ENCODE measurements at places on chromosomes 16 and 17. TPM values are rescaled to one million over a fixed set of nuclear protein-coding genes. Genes with fewer than 3 reads are reported as not detected.

GRCh38 chr17:13541032-13541480, 60.7 kb downstream of the HS3ST3A1 start:
- no peak for DNase-seq

DNA sequence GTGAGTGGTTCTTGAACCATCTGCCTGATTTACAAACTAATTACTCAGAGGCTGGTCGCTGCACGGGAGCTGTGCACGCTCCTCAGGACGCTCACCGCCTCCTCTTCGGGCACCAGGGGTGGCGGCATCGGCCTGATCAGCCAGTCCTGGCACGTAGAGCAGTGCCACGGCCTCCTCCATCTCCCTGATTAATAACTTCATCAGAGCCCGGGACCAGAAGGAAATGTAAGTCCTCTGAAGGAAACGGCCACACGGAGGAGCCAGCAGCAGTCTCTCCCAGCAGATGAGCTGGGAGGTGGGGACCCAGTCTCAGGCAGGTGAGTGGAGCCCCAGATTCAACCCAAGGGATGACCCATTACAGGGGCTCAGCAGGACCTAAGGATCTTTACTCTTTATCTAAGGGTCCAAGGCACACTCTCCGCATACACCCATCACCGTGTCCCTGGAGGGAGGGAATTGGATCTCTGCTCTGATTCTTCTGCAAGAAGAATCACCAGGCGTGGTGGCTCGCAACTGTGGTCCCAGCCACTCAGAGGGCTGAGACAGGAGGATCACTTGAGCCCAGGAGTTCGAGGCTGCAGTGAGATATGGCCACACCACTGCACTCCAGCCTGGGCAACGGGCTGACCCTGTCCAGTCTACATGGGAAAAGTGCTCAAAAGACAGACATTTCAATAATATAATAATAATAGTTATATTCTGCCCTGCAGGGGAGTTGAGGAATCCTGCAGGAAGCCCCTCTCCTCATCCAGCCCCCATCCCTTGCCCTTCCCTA, 366.5 kb downstream of the SEC14L1 start:
- no peak for DNase-seq

- DNase-seq, result no peak
These were observed 190.2 kb downstream of the PRKCA start for GRCh38 chr17:66492561-66493005.

- no peak for DNase-seq
These were observed 637 bp upstream of the CLN3 start for GRCh38 chr16:28492511-28492910.

DNA sequence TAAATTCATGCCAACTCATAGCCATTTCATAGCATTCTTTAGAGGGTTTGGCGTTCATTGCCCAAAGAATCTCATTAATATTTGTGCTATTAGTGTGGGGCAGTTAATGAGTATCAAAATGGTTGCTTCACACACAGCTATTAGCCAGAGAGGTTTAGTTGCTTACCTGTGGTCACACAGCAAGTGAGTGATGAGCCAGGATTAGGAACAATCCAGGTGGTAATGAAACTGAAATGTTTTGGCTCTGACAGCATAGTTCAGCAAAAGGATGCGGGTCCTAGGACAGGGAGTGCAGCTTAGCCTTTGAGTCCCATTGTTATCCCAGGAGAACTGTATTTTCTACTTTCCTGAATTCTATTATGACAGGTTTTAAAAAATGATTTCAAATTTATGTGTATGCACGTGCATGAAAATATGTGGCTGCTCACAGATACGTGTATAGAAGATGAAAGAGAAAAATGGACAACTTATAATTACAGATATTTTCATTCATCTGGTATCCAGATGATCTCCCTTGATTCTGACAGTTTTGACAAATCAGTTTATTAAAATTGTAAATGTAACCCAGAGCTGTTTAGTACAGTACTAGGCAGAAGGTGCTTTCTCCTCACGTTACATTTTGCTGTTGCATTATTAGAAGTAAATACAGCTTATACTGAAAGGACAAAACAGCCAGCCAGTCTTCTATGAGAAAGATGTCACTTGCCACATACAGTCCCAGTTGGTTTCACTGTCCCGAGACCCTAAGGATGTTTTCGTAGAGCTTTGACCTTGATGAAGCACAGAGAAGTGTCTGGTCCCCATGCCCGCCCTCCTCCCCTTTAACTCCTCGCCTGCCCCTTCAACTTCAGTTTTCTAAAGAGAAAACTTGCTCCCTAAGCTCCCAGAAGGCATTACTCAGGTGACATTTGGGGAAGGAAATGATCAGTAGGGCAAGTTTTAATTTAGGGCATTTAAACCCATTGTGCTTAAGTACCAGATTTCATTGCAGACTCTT, 99.8 kb upstream of the TBX2 start:
- no peak for DNase-seq

The WNK4 gene
- 0.15 TPM for total RNA-seq

GRCh38 chr16:11639925-11640899, 28.0 kb upstream of the SNN start:
- DNase-seq, result no peak

The TBC1D3C gene
- 0.21 TPM for total RNA-seq

The EME2 gene
- total RNA-seq, result 15.3 TPM

- DNase-seq, result no peak
These were observed 226.6 kb downstream of the PHKB start for GRCh38 chr16:47687694-47688093.

The CYGB gene
- total RNA-seq, result not detected

GRCh38 chr16:65500007-65500406, 378.1 kb upstream of the CDH11 start:
- DNase-seq, result no peak

- no peak for DNase-seq
These were observed 7.1 kb downstream of the BTBD17 start for GRCh38 chr17:74354561-74354960.

DNA sequence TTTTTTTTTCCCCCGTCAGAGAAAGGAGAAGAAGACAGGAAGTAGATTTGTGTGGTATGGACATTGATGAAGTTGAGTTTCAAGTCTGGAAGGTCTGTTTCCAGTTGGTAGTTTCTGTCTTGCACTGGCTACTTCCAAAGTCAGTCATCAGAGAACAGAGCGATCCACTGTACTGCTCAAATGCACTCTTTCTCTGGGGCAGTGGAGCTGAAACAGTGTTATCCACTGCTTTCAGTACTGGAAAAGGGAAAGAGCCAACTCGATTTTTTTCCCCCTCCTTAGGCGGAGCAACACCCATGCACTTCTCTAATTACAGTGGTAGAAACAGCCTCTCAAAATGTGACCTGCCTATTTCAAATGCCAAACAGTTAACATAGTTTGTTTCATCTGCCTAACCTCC, 7.4 kb downstream of the PRKCA start:
- DNase-seq, result no peak

GRCh38 chr17:35046740-35047283, 16.7 kb downstream of the RFFL start:
- DNase-seq, result peak; percentile 82

DNA sequence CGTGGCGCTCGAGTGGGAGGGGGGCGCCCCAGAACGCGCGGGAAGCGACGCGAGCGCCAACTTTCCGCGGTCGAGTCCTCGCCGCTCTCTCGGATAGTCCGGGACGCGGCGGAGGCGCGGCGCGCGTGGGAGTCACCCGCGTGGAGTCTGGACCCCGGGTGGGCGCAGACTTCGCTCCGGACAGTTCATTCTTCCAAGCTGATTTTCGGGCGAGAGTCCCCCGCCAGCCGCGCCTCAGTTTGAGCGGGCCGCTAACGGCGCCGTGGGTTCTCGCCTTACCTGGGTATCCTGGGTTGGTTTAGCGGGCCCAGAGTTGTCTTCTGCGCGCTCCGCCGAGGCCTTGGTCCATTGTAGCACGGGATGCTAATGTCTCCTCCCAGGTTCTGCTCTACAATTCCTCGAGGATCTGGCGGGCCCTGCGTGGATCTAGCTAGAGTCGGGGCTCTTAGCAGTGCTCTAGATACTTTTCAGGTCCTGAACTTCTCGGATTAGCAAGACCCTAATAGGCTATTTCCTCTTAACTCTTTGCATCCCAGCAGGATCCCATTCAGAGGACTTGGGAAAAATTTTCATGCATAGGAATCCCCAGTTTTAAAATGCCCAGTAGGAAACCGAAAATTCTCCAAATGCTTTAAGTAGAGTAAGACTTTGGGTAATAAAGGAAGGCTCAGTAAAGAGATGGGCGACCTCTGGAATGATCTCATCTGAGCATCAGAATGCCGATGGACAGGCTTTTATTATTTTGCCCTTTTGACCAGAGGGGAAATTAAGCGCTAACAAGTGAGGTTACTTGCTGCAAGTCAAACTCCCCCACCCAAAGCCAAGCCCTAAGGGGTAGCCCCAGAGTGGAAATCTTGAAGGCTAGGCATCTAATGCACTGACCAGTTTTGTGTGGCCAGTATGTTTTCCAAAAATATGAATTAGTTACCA, 537 bp upstream of the GJC1 start:
- DNase-seq, result peak; percentile 19

The TP53TG3C gene
- total RNA-seq, result not detected

- DNase-seq, result no peak
These were observed 1502.9 kb downstream of the CDH11 start for GRCh38 chr16:63618896-63619485.

The MFAP4 gene
- total RNA-seq, result not detected

The CHST4 gene
- total RNA-seq, result not detected

DNA sequence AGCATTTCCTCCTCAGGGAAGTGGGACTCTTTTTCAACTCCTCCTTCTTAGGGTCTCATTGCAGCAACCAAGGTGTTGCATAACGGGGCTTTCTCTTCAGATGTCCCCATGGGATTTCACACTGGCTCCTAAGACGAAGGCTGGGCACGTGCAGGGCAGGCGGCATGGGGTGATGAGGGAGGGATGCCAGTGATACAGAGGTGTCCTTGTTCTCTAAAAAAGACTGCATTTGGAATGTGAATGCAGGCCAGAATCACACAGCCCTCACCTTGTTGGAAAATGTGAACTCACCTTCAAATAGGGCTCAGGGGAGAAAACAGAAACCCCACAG, 105.6 kb downstream of the XYLT1 start:
- no peak for DNase-seq

- peak; percentile 77 for DNase-seq
These were observed 13.8 kb downstream of the RIPOR1 start for GRCh38 chr16:67542464-67542863.

DNA sequence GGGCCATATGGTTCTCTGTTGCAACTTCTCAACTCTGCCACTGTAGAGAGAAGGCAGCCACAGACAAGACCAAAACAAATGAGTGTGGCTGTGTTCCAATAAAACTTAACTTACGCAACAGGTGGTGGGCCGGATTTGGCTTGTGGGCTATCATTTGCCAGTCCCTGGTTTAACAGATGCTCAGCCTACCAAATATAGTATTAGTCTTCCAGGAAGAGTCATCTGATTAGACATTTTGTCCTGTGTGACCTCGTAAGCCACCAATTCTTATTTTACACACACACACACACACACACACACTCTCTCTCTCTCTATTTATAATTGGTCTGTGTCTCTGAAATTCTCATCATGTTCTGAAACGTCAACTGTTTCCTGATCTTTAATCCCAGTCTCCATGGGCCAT, 245.9 kb downstream of the XYLT1 start:
- peak; percentile 13 for DNase-seq

DNA sequence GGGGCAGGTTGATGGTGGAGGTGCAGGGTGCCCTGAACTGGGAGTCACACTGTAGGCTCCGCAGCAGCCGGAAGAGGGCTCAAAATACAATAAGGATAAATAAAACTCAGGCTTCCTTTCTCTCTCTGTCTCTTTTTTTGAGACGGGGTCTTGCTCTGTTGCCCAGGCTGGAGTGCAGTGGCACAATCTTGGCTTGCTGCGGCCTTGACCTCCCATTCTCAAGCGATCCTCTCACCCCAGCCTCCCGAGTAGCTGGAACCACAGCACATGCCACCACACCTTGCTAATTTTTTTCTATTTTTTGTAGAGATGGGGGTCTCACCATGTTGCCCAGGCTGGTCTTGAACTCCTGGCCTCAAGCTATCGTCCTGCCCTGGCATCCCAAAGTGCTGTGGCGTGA, 32.9 kb upstream of the NPTX1 start:
- no peak for DNase-seq

DNA sequence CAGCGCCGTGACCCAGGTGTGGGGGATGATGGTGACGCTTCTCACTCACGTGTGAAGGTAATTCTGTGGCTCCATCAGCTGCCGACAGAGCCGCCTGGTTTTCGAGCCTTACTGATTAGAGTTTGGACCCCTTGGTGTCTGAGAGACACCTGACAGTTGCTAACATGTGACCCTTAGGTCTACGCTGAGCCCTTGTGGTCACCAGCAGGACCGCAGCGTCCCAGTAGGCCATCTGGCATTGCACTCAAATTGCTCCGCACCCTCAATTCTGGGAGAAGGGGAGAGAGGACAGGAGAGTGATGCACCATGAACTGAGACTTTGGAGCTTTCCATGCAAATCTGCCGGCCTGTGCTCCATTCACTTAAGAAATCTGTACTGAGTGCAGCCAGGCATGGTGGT, 2.5 kb downstream of the FLYWCH1 start:
- no peak for DNase-seq

The GPT2 gene
- total RNA-seq, result 23.1 TPM

The GRAPL gene
- 3.2 TPM for total RNA-seq

- no peak for DNase-seq
These were observed 35.7 kb upstream of the METTL9 start for GRCh38 chr16:21563676-21564075.

DNA sequence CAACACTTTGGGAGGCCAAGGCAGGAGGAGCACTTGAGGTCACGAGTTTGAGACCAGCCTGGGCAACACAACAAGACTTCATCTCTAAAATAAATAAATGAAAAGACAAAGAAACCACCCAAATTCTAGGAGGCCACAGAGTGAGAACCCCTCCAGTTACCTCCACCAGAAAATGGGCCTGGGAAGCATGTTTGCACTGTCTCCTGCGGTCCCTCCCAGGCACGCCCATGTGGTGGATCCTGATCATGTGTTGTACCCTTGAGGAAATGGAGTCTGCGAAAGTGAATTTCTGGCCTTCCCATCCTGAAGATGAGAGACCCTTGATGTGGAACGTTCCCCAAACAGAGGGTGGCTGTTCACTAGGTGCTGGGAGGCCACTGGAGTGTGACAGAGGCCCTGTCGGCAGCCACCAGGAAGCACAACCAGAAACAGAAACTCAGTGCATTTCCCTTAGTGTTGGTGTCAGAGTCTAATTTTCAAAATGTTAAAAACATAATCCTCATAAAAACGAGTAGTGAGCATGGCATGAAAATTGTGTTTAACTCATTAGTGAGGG, 19.2 kb upstream of the USP22 start:
- no peak for DNase-seq

The DYNLL2 gene
- 24.8 TPM for total RNA-seq

- no peak for DNase-seq
These were observed 335.5 kb upstream of the ZFHX3 start for GRCh38 chr16:73383195-73383987.

DNA sequence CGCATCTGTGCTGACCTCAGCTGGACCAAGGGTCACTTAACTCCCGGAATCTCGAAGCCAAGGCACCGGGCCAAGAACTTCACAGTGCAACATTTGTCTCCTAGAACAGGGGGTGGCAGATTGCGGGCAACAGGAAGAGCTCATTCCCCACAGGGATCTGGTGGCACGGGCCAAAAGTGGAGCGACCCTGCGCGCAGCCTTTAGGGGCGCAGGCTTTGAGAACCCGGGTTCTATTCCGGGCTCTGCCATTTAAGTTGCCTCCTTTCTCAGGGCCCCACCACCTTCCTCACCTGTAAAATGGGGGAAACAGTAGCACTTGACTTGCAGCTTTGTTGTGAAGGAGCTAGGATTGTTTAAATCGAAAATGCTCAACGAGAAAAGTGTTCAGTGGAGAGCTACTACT, 651 bp downstream of the SHMT1 start:
- peak; percentile 25 for DNase-seq

The GUCY2D gene
- not detected for total RNA-seq

GRCh38 chr17:32701871-32702270, 175.1 kb downstream of the MYO1D start:
- no peak for DNase-seq

Data from activated CD4-positive, alpha-beta memory T cell treated with anti-CD3 and anti-CD28 coated beads for 36 hours (primary cell).